ENCODE measurements at places on chromosomes 12 and 14. TPM values are rescaled to one million over a fixed set of nuclear protein-coding genes. Genes with fewer than 3 reads are reported as not detected.

The RFLNA gene
- total RNA-seq = 11.3 TPM

The POTEG gene
- total RNA-seq = not detected

GRCh38 chr12:77189458-77189857 lies 124.1 kb upstream of the E2F7 start:
- DNase-seq = no peak

The PRR4 gene
- total RNA-seq = 2.7 TPM

The HOXC10 gene
- total RNA-seq = not detected

GRCh38 chr14:36443374-36443773 lies 76.7 kb downstream of the NKX2-1 start:
- DNase-seq = no peak

- DNase-seq = no peak
Measured at GRCh38 chr14:20477211-20477876, 8.1 kb downstream of the PNP start.
